ENCODE measurements at places on chromosomes 3 and 15. TPM values are rescaled to one million over a fixed set of nuclear protein-coding genes. Genes with fewer than 3 reads are reported as not detected.

The NPAP1 gene
- not detected for total RNA-seq

The BCL2A1 gene
- 1.3 TPM for total RNA-seq

The PCYT1A gene
- 144 TPM for total RNA-seq

The CMTM7 gene
- 12.3 TPM for total RNA-seq

The TRIM42 gene
- total RNA-seq, result not detected

The CNTN6 gene
- not detected for total RNA-seq

DNA sequence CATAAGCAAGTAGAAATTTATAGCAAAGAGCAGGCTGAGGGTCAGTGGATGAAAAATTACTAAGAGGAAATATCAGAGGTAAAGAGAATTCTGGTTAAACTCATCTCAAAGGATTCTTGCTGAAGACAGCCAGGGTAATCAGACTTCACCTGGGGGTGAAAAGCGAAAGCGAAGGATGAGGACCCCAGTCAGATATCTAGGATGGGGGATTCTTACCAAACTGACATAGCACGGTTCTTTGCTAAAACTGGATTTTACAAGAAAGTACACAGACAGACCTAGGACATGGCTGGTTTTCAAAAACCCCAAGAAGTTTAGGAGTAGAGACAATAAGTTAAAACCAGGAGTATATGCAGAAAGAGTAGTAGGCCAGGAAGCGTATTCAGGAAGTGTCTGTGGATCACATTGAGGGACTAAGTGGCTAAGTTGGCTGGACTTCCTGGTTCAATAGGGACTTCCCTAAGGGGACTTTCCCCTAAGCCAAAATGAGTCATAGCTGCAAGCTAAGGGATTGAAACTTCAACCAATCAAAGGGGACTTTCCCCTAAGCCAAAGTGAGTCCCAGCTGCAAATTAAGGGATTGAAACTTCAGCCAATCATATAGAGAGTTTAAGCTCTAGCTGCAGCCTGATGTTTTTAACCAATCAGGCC lies 2.4 kb upstream of the CFAP91 start:
- no peak for DNase-seq

GRCh38 chr15:41882689-41883483 lies 11.0 kb downstream of the SPTBN5 start:
- no peak for DNase-seq

- no peak for DNase-seq
Observed at GRCh38 chr3:187750513-187751123, 5.3 kb upstream of the BCL6 start.

DNA sequence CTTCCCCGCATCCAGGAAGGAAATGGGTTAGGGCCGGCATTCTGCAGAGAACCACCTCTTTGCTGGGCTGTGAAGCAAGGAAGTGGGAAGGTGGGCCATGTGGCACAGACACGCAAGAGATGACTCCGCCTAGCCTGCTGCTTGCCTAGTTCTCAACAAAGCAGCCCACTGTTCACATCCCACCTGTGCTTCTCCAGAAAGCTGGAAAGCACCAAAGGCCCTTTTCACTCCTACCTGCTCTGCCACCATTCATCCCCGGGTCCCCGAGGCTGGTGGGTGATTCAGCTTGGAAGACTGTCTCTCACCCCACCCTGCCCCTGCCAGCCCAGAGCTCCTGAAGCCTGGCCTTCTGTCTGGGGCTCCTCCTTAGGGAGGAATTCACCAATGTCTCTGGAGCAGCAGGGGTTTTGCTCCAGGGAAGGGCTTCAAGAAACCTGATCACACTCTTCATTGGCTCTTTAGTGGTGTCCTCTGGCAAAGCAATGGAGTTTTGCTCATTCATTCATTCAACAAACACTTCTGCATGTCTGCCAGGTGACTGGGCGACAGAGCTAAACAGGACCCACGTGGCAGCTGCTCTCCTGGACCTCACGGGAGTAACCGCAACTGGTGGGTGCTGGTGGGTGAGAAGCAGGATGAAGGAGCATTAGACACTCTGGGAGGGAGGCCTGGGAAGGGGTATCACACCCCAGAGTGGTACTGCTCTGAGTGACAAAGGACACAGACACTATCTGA lies 145.4 kb upstream of the TLE3 start:
- DNase-seq, result no peak

DNA sequence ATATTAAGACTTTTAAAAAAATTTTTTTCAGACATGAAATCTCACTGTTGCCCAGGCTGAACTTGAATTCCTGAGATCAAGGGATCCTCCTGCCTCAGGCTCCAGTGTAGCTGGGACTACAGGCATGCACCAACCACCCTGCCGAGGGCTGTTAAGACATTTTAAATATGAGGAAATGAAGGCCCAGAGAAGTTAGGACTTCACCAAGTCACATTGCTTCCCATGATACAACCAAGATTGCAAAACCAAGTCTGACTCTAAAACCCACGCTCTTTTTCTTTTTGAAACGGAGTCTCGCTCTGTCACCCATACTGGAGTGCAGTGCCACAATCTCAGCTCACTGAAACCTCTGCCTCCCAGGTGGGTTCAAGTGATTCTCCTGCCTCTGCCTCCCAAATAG lies 28.0 kb downstream of the PTPN9 start:
- DNase-seq, result no peak

GRCh38 chr3:11201251-11202019 lies 47.1 kb downstream of the HRH1 start:
- DNase-seq, result no peak

GRCh38 chr3:56269755-56270535 lies 198.3 kb downstream of the ERC2 start:
- DNase-seq, result no peak

DNA sequence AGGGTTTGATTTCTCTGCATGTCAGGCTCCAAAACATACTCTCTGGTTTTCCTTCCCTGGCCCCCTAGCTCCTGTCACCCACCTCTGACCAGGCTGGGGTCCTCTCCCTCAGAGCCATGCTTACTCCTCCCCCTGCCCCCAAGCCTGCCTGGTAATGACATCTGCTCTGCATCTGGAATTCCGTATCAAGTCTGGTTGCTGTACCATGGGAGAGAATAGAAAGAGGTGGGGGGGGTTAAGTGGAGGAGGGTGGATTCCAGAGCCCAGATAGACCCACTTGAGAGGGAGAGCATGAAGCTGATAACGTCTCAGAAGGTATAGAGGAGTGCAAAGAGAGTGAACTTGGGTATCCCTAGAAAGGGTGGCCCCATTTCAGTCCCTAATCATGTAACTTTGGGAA lies 4.2 kb downstream of the IGDCC4 start:
- DNase-seq, result no peak

DNA sequence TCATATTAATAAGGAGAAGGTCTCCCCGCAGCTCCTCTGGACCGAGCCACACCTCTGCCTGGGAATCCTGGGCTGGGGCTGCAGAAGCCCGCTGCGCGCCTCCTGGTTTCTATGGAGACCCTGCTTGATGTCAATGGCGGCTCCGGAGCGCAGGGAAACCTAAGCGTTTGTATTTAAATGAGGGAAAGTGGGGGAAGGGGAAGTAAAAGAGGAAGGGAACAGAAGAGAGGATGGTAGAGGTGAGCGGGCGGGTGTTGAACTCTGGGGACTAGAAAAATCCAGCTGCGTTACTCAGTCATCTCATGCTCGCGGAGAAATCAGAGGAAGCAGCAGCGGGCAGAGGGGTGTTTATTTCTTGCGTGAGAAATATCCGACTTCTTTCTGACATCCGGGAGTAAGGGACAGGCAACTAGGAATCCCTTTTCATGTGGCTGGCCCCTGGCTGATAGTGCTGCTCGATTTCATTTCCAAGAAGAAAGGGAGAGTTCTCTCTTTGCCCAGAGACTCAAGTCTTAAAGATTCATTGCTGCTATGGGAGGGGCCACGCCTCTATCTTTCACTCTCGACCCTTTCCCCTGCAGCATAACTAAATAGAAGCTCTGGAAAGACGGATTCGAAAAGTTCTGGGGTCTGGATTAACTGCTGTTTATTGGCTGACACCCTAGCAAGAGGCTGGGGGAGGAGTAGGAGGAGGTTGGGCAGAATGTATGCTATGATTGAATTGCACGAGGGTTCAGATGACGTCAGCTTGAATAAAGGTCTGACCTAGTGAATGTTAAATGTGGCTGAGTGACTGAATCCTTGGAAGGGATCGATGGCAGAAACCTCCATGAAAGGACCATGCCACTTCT lies 110.5 kb upstream of the GAP43 start:
- no peak for DNase-seq

DNA sequence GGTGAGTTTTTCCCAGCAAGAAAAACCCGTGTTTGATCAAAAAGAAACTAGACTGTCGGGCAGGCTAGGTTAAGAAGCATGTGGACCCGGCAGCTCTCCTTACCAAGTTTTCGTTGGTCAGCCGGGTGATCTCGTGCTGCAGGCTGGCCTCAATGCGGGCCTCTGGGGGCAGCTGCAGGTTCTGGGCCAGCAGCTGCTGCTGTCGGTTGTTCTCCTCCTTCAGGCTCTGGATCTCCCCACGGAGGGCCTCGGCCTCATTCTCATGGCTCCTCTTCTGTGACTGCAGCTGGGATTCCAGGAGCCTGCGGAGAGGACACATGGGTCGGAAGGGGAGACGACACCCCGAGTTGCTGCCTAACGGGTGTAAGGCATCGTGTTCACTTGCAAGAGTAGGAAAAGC lies 44.5 kb upstream of the MYO5C start:
- no peak for DNase-seq

- DNase-seq, result no peak
Observed at GRCh38 chr3:43637702-43638101, 15.9 kb upstream of the ANO10 start.

All from lower leg skin (tissue), 4 donors.